ENCODE measurements at places on chromosomes 11 and 22.

DNA sequence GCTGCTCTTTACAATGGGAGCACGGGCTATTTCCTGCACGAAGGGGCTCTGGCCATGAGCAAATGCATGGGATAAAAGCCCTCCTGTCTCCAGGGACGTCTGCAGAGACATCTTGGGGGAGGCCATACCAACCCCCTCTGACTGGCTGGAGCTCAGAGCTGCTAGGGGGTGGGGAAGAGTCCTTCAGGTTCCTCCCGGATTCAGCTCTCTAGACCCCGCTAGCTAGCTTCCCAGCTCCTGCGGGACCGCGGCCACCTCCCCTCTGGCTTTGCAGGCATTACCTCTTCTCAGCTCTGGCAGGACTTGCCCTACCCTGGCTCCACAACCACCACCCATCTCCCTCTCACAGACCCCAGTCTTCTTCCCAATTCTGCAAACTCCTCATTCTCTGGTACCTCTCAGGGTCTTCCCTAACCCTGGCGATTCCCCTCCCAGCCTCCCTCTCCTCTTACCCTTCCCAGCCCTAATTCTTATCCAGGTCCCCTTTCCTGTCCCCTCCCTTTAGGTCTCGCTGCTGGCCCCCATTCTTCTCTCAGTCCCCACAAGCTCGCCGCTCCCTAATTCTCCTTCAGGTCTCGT is 802 bp downstream of the SYT13 start:
- DNase-seq, result no peak
- H3K36me3 ChIP-seq, result no peaks in the 10 kb centered on the region
- no peak overlapping the region for H3K4me3 ChIP-seq
- H3K27me3 ChIP-seq, result peaks cover 42% of the 10 kb centered on the region
- H3K4me1 ChIP-seq, result peaks cover 4% of the 10 kb centered on the region

DNA sequence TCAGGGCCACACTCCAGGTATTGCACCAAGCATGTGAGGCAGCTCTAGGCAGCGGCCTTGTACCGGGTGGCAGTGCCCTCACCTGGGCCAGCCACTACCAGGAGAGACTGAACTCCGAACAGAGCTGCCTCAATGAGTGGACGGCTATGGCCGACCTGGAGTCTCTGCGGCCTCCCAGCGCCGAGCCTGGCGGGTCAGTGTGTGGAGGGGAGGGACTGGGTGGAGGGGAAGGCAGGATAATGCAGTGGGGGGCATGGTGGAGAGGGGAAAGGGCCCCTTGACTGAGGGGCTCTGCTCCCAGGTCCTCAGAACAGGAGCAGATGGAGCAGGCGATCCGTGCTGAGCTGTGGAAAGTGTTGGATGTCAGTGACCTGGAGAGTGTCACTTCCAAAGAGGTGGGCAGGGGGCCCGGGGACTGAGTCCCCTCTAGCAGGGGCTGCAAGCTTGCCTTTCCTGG is 4.2 kb downstream of the SSH3 start:
- H3K36me3 ChIP-seq, result peaks cover 11% of the 10 kb centered on the region
- H3K4me1 ChIP-seq, result peaks cover 13% of the 10 kb centered on the region
- H3K27me3 ChIP-seq, result no peaks in the 10 kb centered on the region
- DNase-seq, result peak; percentile 68
- no peak overlapping the region for H3K27ac ChIP-seq
- no peak overlapping the region for H3K4me3 ChIP-seq

DNA sequence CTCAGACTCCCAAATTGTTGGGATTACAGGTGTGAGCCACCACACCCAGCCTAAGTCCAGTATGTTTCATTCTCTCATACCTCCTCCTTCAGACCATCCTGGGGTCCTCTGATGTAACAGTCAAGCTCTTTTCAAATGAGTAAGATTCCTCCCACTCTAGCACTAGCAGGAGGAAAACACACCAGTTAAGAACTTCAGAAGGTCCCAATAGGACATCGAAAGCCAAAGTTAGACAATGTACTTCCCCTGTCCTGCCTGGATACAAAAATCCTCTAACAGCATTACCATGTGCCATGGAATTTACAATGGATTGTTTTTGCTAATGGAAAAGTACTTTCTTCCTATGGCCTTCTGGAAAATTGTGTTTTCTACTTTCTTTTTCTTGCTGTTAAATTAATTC is 67.1 kb downstream of the CCDC34 start:
- no peaks in the 10 kb centered on the region for H3K36me3 ChIP-seq
- peak overlapping the region; percentile 86 for H3K27ac ChIP-seq
- H3K4me1 ChIP-seq, result peaks cover 33% of the 10 kb centered on the region
- no peak for DNase-seq

- no peaks in the 10 kb centered on the region for H3K27me3 ChIP-seq
- H3K4me3 ChIP-seq, result peak overlapping the region; percentile 72
- peaks cover 44% of the 10 kb centered on the region for H3K4me1 ChIP-seq
- H3K27ac ChIP-seq, result peak overlapping the region; percentile 38
Observed at GRCh38 chr22:35914665-35915476, 113.8 kb downstream of the RBFOX2 start.

GRCh38 chr22:18079706-18080233 is 2.0 kb downstream of the PEX26 start:
- H3K4me1 ChIP-seq, result peaks cover 29% of the 10 kb centered on the region
- no peak for DNase-seq
- H3K4me3 ChIP-seq, result no peak overlapping the region
- peaks cover 44% of the 10 kb centered on the region for H3K36me3 ChIP-seq

DNA sequence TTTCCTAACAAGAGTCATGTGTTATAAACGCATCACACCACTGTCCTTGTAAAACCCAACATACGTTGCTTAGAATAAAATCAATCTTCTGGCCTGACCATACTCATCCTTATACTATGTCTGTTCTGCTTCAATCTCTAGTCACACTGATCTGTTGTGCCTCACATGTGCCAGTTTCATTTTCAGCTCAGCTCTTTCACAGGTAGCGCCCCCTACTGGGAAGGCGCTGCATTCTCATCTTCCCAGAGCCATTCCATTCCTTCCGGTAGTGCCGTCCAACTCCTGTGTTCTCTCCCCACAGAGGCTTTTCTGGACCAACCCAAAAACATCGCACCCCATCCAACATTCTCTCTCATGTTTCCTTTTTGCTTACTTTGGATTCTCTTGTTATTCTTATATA is 22.2 kb downstream of the CASP5 start:
- H3K27ac ChIP-seq, result no peak overlapping the region
- no peaks in the 10 kb centered on the region for H3K4me1 ChIP-seq
- no peak for DNase-seq
- no peaks in the 10 kb centered on the region for H3K36me3 ChIP-seq

- peaks cover 8% of the 10 kb centered on the region for H3K4me1 ChIP-seq
- no peak for DNase-seq
- peaks cover 9% of the 10 kb centered on the region for H3K27me3 ChIP-seq
- no peak overlapping the region for H3K27ac ChIP-seq
- H3K36me3 ChIP-seq, result no peaks in the 10 kb centered on the region
Observed at GRCh38 chr11:128658502-128658901, 35.4 kb upstream of the FLI1 start.

- H3K4me3 ChIP-seq, result no peak overlapping the region
- H3K36me3 ChIP-seq, result peaks cover 71% of the 10 kb centered on the region
- no peaks in the 10 kb centered on the region for H3K4me1 ChIP-seq
- no peaks in the 10 kb centered on the region for H3K27me3 ChIP-seq
Observed at GRCh38 chr11:63641727-63642126, 27.5 kb upstream of the PLAAT3 start.

DNA sequence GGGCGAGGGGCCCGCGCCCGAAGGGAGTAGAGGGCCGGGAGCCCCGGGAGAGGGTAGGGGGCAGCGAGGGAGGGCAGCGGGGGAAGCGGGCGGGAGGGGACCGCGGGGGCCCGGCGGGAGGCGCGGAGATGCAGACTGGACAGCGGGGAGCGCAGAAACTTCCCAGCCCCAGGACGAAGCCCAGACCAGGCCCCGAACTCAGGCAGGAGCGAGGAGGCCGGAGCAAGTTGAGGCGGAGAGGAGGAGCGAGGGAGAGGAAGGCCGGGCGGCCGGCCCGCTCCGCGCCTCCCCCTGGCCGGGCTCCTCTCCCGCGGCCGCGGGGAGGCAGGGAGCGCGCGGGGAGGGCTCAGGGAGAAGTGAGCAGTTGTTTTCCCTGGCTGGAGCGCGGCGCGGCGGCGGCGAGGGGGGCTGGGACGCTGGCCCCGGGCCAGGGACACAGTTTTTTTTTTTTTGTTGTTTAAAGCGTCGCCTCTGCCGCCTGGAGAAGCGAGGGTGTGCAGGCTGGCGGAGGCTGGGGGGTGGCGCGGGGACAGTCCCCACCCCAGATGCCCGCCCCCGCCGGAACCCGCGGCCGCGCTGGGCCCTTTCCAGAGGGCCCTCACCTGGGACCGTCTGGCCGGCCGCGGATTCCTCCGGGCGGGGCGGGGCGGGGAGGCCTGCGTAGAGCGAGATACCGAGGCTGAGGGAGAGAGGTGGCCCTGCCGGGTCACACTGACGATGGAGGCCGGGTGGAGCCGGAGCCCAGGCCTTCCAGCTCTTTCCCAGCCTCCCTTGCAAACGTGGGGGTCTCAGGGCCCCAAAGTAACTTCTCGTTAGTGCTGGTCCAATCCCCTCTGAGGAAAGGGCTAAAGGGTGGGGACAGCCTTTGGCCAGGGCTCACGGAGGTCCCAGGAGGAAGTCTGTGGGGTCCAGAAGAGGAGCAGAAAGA is at the start of gene LTBP3:
Gene LTBP3 (minus strand): TSS at position 358 of the 928 bp plus-strand sequence. CDS start 400 bp downstream, outside the sequence.
- peak within 1 kb of the TSS; percentile 86 for H3K27ac ChIP-seq
- peak within 1 kb of the TSS; percentile 82 for H3K4me3 ChIP-seq
- no peaks in the 10 kb centered on the region for H3K36me3 ChIP-seq

GRCh38 chr11:2549080-2549479 is 104.3 kb downstream of the KCNQ1 start:
- H3K36me3 ChIP-seq, result no peaks in the 10 kb centered on the region
- H3K4me3 ChIP-seq, result no peak overlapping the region
- peaks cover 9% of the 10 kb centered on the region for H3K27me3 ChIP-seq

GRCh38 chr22:50271519-50271970 is 1.4 kb upstream of the MAPK11 start:
- H3K27ac ChIP-seq, result no peak overlapping the region
- H3K27me3 ChIP-seq, result no peaks in the 10 kb centered on the region
